ENCODE measurements at places on chromosomes 6 and 20. TPM values are rescaled to one million over a fixed set of nuclear protein-coding genes. Genes with fewer than 3 reads are reported as not detected.

- peak; percentile 30 for DNase-seq
Measured at GRCh38 chr20:32125506-32125905, 16.0 kb downstream of the TM9SF4 start.

- no peak for DNase-seq
Measured at GRCh38 chr6:15493437-15494168, 169.2 kb downstream of the DTNBP1 start.

DNA sequence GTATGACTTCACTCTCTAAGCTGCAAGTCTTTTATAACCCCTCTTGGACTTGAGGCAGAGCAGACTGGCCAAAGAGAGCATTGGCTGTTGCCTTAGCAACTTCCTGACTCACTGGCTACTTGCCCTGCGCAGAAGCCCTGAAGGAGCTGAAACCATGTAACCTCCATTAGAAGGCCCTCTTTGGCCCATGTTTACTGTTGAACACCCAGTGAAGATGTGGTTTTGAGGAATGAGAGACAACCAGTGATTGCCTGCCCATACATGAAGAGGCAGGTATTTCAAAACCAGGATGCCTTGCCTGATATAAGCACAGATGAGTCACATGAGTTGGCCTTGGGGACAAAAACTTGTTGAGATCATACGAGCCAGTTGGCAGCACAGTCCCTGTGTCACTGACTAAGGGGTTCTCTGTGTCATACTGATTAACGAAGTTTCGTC is 182.5 kb downstream of the EDN1 start:
- DNase-seq = no peak

DNA sequence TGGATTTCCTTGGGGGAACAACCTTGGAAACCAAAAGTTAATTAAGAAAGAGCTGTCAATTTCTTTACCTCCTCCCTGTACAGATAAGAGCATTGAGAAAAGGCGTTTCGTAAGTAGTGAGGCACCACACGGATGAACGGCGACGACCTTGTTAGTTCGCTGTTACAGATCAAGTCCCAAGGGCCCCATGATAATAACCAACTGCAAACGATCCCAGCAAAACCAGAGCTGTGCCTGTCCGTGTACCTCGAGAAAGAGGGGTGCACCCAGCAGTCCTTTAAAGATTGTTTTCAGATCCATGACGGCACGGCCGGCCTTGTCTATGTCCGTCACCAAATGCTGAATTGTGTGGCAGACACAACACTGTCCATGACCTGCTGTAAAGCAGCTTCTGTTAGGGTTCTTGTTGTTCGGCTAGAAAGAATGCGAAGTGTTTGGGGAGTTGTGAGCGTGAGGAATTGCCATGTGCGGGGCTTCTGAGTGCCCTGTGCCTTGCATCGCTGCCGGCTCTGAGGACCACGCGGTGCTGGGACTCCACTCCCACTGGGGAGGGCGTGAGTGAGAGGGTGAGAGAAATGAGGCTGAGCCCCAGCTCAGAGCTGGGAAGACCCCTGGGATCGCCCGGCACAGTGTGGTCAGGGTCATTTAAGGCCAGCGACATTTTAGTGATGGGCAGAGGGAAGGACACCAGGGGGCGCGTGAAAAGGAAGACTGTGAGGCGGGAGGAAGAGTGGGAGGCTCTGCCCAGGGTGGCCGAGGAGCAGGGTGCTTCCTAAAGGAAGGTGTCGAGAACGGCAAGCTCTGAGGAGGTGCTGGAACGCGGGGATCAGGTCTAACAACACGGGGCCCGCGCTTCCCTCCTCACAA is 136.8 kb upstream of the RPS6KA2 start:
- no peak for DNase-seq

DNA sequence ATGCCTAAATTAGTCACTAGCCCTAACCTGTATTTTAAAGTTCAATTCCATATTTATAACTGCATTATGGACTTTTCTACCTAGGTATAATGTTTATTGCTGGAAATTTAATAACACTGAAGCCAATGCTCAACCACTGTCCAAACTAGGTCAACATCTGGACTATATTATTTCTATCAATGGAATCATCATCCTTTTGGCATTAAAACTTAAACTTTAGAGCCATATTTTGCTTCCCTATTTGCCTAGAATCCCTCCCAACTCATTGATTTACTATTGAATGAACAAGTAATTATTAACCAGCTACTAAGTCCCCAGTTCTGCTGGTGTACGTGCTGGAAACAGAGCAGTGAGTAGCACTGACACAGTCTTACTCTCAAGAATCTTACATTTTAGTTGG is 291.7 kb upstream of the SPTLC3 start:
- no peak for DNase-seq

DNA sequence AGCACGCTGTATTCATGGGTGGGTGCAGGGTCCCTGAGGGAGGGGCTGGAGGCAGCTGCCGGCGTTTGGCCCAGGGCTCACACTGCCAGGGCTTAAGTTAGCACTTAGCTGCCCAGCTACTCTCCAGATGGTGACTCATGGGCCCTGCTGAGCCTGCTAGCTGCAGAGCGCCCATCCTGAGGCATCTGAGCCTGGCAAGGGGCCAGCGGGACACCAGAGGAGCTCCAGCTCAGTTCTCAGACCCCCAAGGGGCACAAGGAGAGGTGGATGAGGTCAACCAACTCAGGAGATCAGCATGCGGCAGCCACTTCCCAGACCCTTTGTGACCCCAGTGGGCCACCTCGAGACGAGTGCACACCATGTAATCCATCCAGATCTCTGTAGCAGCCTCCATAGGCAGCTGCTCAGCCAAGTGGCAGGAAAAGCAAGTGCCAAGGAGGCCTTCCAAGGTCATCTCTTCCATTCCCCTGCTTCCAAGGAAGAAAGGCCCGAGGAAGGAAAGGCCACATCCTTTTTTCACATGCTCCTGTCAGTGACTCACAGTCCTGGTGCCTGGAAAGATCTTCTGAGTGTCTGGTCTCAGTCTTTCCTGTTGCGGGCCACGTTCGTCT is 35.3 kb downstream of the FOXP4 start:
- no peak for DNase-seq

DNA sequence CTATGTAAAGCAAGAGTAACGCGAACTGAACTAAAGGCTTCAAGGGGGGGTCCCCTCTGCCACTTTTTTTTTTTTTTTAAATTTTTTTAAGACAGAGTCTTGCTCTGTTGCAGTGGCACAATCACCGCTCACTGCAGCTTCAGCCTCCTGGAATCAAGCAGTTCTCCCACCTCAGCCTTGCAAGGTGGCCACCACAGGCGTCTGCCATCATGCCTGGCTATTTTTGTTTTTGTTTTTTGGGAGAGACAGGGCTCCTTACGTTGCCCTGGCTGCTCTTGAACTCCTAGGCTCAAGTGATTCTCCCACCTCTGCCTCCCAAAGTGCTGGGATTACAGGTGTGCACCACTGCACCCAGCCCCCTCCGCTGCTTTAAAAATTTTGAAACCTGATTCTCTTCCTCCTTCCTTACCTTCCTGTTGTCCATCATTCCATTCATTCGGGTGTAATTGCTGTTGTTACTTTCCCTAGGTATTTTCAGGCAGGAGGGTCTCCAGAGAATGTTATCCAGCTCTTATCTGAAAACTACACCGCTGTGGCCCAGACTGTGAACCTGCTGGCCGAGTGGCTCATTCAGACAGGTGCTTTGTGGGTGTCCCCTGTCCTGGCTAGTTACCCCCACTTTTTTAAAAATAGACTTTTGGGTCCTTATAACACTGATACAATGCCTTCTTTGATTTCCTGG is 5.4 kb downstream of the NELFCD start:
- DNase-seq = no peak

DNA sequence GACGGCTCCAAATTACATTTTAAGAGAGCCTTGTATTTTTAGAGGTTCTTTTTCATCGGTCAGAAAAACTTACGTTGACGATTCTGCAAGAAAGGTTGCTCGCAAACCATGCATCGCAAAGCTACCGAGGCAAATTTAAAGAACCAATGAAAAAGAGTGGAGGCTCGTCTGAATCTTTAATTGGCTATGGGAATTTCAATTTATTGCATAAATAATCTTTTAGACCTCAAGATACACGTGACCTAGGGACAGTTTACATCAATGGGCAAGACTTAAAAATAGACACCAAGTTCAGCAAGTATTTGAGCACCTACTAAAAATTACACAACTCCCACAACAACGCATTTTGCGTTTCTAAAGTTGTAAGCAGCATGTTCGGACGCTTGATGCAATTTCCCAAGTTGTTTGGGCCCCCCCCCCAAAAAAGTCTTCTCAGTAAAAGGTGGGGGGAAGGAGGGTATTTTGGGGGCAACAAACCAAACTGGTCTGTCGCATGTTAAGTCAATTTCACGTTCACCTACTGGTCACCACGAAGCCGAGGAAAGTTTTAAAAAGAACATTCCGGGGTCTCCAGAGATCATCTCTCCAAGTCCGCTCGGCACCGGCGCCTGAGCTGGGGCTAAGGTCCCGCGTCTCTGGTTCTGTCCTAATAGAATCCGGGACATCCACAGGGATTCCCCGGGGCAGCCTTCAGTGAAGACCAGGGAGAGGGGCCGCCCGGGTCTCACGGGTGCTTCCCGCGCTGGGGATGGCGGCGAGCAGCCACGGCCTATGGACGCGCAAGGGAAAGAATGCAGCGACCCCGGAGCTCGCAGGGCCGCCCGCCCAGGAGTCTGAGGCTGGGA is 851 bp downstream of the SNX5 start:
- no peak for DNase-seq

DNA sequence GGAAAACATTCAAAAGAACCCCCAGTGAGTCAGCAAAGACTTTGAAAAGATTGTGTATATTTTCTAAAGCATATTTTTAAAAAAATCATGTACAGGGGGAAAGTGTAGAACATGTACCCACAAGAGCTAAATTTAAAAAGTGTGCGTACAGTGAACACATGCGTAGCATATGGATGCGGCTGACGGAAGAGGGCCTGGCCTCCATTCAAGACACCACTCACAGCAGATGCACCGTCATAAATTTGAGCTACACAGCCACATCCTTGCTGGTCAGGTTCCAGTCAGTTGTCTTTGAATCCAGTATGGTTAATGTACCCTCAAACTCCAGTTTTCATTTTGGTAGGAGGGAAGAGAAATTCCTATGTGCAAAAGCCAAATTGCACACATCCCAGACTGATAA is 54.3 kb upstream of the SPACA1 start:
- no peak for DNase-seq

DNA sequence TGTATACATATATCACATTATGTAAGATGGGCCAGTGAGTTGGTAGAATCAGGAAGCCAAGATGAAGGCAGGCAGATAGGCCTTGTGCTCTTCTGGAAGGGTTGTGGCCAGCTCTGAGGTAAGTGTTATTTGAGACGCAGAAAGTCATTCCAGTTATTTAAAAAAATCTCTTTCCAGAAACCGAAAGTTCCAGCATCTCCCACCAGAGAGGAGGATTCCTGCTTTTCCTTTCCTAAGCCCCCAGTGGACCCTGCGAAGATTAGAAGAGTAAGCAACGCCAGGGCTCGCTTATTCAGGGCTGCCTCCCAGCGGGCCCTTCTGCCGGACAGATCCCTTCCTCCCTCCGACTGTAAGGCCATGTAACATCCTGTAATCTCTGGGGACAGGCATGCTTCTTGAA is 20.4 kb downstream of the ARMC2 start:
- no peak for DNase-seq

DNA sequence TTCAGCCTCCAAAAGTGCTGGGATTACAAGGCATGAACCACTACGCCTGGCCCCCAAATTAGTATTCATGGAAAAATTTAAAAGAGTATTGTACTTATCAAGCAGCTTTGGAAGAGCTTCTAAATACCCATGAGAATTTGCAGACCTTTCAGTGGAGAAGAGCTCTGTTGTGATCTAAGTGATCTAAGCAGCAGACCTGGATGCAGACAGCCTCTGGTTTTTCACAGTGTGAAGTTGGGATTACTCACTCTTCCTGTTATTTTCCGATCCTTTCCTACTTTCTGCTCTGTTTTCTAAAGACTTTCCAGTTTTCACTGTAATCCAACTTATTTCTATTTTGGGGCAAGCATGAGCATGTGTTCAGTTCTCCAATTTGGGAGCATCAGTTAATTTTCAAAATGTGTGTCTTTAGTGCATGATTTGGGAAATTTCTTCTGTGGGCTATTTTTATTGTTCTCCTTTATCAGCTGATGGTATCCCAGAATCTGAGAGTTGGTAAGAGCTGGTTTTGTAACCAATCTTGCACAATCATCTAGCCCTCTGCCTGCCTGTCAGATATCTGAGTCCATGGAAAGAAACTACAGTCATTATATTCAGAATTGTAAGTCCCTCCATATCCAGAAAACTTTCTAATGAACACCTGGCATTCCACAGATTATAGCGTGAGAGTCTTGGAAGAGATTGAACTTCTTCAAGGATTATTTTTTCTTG is 207.7 kb upstream of the DTNBP1 start:
- no peak for DNase-seq

WASF1 gene
- total RNA-seq = 7.3 TPM

MTHFD1L gene
- 101 TPM for total RNA-seq

TMEM30A gene
- 55.8 TPM for total RNA-seq

BIRC7 gene
- total RNA-seq = 0.54 TPM

BMP6 gene
- 0.61 TPM for total RNA-seq

GCNT2 gene
- total RNA-seq = 68.1 TPM
